ENCODE measurements at places on chromosomes 5 and 9. TPM values are rescaled to one million over a fixed set of nuclear protein-coding genes. Genes with fewer than 3 reads are reported as not detected.

Gene CCNO
- not detected for total RNA-seq

Gene CCDC171
- 0.68 TPM for total RNA-seq

Gene SLC25A2
- 0.27 TPM for total RNA-seq

Gene THOC3
- 48.7 TPM for total RNA-seq

Gene RNF224
- not detected for total RNA-seq

Gene NUTM2F
- total RNA-seq: not detected

Gene GPX8
- 206 TPM for total RNA-seq

Gene GRM6
- total RNA-seq: not detected

Gene CD74
- not detected for total RNA-seq

Gene PKD2L2
- not detected for total RNA-seq

Gene SUSD3
- 1.0 TPM for total RNA-seq

Gene AFAP1L1
- total RNA-seq: 3.5 TPM

Gene TICAM2
- 16.9 TPM for total RNA-seq

Gene PCDHGC4
- 0.61 TPM for total RNA-seq

Gene GALT
- total RNA-seq: 20.5 TPM

Gene PCDHA9
- total RNA-seq: not detected

Gene SLIT3
- 7.2 TPM for total RNA-seq

Gene CNTFR
- total RNA-seq: not detected

Gene GRIN1
- not detected for total RNA-seq

Gene TTC33
- 10.2 TPM for total RNA-seq

Gene ANKRD34B
- total RNA-seq: not detected
